Inflammatory macrophage treated with lipopolysaccharide for 1 hour (primary cell): ENCODE measurements at places on chromosomes 11 and 22.

- DNase-seq, result no peak
Measured at GRCh38 chr11:70020336-70021214, 57.5 kb upstream of the ANO1 start.

DNA sequence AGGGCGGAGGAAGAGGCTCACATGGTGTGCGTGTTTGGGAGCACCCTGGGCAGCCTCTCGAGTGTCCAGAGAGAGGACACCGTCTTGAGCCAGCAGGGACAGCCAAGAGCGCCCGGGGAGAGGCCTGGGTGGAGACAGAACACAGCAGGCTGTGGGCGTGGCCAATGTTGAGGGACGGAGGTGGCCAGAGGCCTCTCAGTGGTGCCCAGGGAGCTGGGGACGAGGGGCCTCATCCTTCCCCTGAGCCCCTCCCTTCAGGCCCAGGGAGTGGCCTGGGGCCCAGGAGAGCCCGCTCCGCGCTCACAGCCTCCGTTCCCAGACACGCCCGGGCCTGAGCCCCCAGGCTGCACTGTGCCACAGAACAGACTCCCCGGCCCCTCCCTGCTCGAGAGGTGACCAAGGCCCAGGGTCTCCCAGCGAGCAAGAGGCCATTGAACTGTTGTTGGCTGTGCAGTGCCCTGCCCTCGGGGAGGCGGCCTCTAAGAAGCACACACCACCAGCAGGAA is 48.4 kb downstream of the CDKN1C start:
- DNase-seq, result no peak

GRCh38 chr11:102546427-102546826 is 15.9 kb upstream of the MMP7 start:
- DNase-seq, result peak; percentile 84

GRCh38 chr22:30806391-30806861 is 111.8 kb downstream of the OSBP2 start:
- no peak for DNase-seq

DNA sequence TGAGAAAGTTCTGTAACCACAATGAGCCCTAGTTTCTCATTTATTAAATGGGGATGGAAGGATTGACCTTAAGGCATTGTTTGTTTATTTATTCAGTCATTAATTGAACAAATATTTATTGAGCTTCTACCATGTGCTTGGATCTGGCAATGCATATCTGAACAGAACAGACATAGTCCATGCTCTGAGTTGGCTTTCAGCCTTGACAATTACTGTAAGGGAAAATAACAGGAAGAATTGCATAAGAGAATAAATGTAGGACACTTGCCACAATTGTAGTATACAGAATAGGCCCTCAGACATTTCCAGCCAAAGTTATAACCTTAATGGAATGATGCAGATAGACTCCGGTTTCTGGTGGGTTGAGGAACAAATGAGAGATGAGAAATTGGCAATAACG is 160.5 kb upstream of the TTC12 start:
- no peak for DNase-seq

DNA sequence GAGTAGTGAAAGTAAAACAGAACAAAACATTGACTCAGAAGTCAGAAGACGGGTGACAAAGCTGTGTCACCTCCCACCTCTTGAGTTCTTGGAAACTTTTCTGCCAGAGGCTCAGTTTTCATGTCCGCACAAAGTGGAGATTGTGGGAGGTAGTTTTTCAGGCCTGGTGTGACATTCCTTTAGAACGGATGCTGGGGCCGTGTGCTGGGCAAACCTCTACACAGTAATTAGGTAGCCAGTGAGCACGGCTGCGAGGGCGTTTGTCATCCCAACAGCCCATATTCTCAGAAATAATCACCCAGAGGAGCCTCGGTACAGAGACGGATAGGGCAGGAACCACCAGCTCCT is 1054.4 kb downstream of the TBC1D22A start:
- no peak for DNase-seq
